ENCODE measurements at places on chromosomes 5 and 9.

DNA sequence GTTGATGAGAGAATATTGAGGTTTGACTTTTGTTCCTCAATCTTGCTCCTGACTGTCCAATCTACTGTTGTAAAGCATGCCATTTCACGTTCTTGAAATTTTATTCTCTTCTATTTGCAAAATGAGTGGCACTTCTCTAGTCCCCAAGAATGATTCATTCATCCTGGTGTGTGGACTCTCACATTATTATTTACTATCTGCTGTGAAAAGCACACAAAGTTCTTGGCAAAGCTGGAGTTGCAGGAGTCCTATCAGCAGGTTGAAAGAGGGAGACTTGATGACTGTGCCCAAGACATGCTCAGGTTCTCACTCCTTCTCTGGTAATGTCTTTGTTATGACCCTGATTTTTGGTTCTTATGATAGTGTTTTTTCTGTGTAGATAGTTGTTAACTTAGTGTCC lies 382.6 kb downstream of the DMRTA1 start:
- DNase-seq: no peak

DNA sequence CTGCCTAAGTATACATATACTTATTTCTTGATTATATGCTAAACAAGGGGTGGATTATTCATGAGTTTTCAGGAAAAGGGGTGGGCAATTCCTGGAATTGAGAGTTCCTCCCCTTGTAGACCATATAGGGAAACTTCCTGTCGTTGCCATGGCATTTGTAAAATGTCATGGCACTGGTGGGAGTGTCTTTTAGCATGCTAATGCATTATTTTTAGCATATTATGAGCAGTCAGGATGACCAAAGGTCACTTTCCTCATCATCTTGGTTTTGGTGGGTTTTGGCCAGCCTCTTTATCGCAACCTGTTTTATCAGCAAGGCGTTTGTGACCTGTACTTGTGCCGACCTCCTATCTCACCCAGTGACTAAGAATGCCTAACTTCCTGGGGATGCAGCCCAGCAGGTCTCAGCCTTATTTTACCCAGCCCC lies 80.9 kb downstream of the ALDH7A1 start:
- DNase-seq: no peak

DNA sequence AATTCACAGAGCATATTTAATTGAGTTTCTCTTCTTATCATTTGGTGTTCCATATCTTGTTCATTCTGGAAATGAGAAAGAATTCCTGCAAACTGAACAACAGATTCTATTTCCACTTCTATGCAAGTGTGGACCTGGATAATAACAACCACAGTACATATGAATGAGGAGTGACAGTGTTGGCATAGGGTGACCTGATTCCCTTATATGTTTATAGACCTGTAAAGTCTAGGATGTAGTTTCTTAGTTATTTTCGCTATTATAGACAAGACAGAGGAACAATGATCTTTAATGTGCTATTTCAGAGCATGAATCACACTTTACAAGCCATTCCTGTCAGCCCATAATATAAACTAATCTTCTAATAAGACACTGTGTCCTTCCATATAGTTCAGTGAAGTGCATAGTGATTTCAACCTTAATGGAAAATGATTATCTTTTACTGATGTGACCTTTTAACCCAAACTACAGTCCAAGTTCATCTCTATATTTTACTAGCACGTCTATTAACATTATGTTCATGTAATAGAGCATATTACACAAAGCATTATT lies 88.2 kb upstream of the FAM174A start:
- no peak for DNase-seq

DNA sequence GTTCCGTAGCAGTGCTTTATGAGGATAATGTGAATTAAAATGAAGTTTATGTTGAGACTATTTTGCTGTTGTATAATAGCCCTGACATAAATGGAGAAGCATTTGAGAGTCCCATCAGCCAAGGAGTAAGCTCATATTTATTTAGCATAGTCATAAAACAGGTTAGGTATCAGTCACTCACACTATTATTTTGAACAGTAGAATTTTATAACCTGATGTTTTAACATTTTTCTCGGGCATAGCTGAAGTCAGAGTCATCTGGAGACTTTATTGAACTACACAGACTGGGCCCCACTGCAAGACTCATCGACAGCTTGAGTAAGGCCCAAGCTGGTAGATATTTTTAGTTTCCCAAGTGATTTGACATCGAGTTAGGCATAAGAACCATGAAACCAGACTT lies 620.3 kb upstream of the WWC1 start:
- peak; percentile 37 for DNase-seq

DNA sequence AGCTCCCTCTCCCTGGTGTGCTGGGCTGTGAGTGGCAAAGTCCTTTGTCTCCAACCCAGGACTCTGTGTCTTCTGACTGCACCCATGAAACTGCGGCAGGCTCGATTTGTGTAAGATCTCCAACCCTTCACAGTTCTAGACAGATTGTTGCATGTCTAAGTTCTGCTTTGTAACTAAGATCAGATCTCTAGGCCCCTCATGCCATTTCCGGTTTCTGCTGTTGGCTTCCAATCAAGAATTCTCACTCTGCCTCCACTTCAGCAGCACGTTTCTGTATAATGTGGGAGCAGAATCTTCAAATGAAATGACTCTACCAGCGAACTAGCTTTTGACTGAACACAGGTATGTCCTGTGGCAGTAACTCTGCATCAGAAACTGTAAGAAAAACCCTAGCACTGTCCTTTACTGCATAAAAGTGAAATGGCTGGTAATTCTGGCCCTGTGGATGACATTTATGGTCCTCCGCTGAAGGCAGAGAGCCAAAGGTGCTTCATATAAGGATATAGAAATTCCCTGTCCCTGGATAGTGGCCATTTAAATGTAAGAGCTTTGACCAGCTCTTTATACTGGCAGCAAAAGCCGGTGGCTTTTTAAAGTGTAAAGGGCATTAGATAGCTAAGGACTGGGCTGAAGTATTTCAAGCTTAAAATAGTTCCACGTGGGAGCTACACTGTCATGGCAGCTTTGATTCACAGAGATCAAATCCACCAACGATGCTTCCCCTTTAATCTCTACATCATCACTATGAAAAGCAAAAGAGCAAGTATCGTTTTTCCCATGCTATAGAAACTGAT lies 319.0 kb upstream of the CDH6 start:
- no peak for DNase-seq

- DNase-seq: no peak
These were observed 54.8 kb upstream of the NKD2 start for GRCh38 chr5:953535-954449.

DNA sequence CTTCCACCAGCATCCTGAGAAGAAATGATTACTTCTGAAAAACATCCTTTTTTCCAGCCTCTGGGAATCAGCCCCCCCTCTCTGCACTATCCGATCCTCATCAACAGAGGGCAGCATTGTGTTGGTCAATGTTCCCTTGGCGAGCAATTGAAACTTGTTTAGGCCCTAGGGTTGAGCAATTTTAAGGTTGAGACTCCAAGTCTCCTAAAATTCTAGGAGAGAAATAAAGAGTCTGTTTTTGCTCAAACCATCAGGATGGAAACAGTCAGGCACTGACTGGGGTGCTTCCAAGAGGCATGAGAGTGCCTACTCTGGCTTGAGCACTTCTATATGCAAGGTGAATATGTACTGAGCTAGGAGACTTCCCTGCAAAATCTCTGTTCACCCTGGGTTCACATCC lies 12.4 kb upstream of the CYFIP2 start:
- DNase-seq: no peak

- no peak for DNase-seq
These were observed 109.8 kb upstream of the IFNK start for GRCh38 chr9:27414220-27414761.

Measured in epithelial cell of prostate (primary cell).